Nasal cavity respiratory epithelium epithelial cell of viscerocranial mucosa (primary cell): ENCODE measurements at places on chromosomes 5 and 9. TPM values are rescaled to one million over a fixed set of nuclear protein-coding genes. Genes with fewer than 3 reads are reported as not detected.

ADGRV1 gene
- 1.5 and 3.1 TPM in 2 replicates for total RNA-seq

FAM170A gene
- total RNA-seq, result not detected in 2 replicates

IFNE gene
- total RNA-seq, result 3.4 and 22.5 TPM in 2 replicates

FAM200C gene
- 1.7 and 3.8 TPM in 2 replicates for total RNA-seq

GMCL2 gene
- total RNA-seq, result not detected in 2 replicates

PCDHA9 gene
- total RNA-seq, result under 0.01 and 0.43 TPM in 2 replicates

TCF7 gene
- total RNA-seq, result under 0.01 and 0.36 TPM in 2 replicates

LOX gene
- 0.34 and 17.3 TPM in 2 replicates for total RNA-seq

MAML1 gene
- 7.2 and 13.8 TPM in 2 replicates for total RNA-seq
